Placental epithelial cell (primary cell): ENCODE measurements at places on chromosomes 3 and 15. TPM values are rescaled to one million over a fixed set of nuclear protein-coding genes. Genes with fewer than 3 reads are reported as not detected.

Gene SLC28A2
- not detected in 2 replicates for total RNA-seq

Gene CKMT1A
- total RNA-seq: 1.6 and 2.3 TPM in 2 replicates

Gene TNFAIP8L3
- not detected in 2 replicates for total RNA-seq

Gene LHFPL4
- not detected in 2 replicates for total RNA-seq

Gene PP2D1
- total RNA-seq: not detected in 2 replicates

Gene UROC1
- total RNA-seq: not detected in 2 replicates

Gene TRH
- total RNA-seq: not detected in 2 replicates

Gene SERINC4
- total RNA-seq: 0.39 TPM in 1 of 2 replicates, not detected in the other

Gene CELSR3
- 1.6 and 2.4 TPM in 2 replicates for total RNA-seq

Gene SLC22A13
- total RNA-seq: 2.6 and 3.1 TPM in 2 replicates

Gene SYNPR
- total RNA-seq: not detected in 2 replicates

Gene SOX14
- total RNA-seq: not detected in 2 replicates

Gene OR5K2
- not detected in 2 replicates for total RNA-seq

Gene PATL2
- total RNA-seq: 0.11 and 0.79 TPM in 2 replicates

Gene GXYLT2
- 0.65 and 0.79 TPM in 2 replicates for total RNA-seq

Gene CCDC54
- total RNA-seq: not detected in 2 replicates

Gene CD276
- total RNA-seq: 68.7 and 102 TPM in 2 replicates

Gene TNIK
- total RNA-seq: 4.0 and 6.3 TPM in 2 replicates

Gene NOX5
- 0.22 and 0.39 TPM in 2 replicates for total RNA-seq

Gene HYKK
- total RNA-seq: 0.39 and 1.7 TPM in 2 replicates

Gene SLC6A20
- not detected in 2 replicates for total RNA-seq

Gene CFAP100
- total RNA-seq: not detected in 2 replicates

Gene ISLR2
- total RNA-seq: not detected in 2 replicates

Gene DNAH12
- 0.11 and 0.39 TPM in 2 replicates for total RNA-seq

Gene PPP2R3A
- total RNA-seq: 55.0 and 63.3 TPM in 2 replicates

Gene EBLN2
- 8.9 and 9.8 TPM in 2 replicates for total RNA-seq

Gene DNASE1L3
- total RNA-seq: not detected in 2 replicates

Gene BHLHE40
- 71.5 and 117 TPM in 2 replicates for total RNA-seq

Gene GOLGA8Q
- 0.54 and 2.7 TPM in 2 replicates for total RNA-seq

Gene SLC12A1
- total RNA-seq: not detected in 2 replicates

Gene MYRIP
- not detected in 2 replicates for total RNA-seq

Gene LRRK1
- total RNA-seq: 11.1 and 11.8 TPM in 2 replicates

Gene CSPG4
- total RNA-seq: 3.9 and 7.5 TPM in 2 replicates

Gene SLC12A6
- 25.9 and 26.5 TPM in 2 replicates for total RNA-seq

Gene ZBBX
- total RNA-seq: not detected in 2 replicates

Gene PIF1
- total RNA-seq: 1.6 and 3.9 TPM in 2 replicates
